ENCODE measurements at places on chromosomes 3 and 15.

- no peaks in the 10 kb centered on the region for H3K27me3 ChIP-seq
- no peaks in the 10 kb centered on the region for H3K4me1 ChIP-seq
- no peaks in the 10 kb centered on the region for H3K36me3 ChIP-seq
- no peak overlapping the region for H3K4me3 ChIP-seq
- DNase-seq: no peak
Measured at GRCh38 chr15:59376733-59377132, 4.1 kb upstream of the MYO1E start.

DNA sequence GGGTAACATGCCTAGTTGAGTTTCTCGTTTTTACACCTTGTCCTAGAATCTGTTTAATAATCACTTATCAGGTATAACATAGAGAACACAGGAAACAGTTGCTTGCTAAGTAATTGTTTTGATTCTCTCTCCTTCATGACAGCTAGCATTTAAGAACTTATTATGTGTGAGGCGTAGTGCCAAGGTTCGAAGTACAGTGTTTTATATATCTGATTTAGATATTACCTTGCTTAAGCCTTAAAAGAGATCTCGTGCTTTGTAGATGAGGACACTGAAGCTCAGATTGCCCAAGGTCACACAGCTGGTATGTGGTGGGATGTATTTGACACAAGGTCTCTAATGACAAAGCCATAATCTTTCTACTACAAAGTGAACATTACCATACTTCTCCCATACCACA is 29.0 kb upstream of the IFT57 start:
- H3K27ac ChIP-seq: no peak overlapping the region
- DNase-seq: no peak
- no peaks in the 10 kb centered on the region for H3K27me3 ChIP-seq
- H3K36me3 ChIP-seq: no peaks in the 10 kb centered on the region
- no peak overlapping the region for H3K4me3 ChIP-seq
- H3K4me1 ChIP-seq: no peaks in the 10 kb centered on the region

DNA sequence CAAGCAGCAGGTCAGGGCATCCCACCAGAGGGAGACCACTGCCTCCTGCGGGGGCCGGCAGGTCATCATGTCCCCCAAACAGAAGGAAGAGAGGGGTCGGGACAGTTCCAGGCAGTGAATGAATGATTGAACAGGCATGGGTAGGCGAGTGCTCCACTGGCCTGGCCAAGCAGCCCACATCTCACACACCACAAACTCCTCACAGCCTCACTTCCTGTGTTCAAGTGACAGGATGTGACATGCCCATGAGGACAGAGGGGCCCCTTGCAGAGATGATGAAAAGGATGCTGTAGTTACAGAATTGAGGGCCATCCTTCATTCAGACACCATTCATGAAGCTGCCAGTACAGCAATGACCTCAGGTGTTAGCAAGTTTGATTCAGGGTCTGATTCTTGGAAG is 3.7 kb downstream of the IQSEC1 start:
- no peak overlapping the region for H3K27ac ChIP-seq
- H3K36me3 ChIP-seq: no peaks in the 10 kb centered on the region
- H3K27me3 ChIP-seq: peaks cover 13% of the 10 kb centered on the region
- DNase-seq: no peak

DNA sequence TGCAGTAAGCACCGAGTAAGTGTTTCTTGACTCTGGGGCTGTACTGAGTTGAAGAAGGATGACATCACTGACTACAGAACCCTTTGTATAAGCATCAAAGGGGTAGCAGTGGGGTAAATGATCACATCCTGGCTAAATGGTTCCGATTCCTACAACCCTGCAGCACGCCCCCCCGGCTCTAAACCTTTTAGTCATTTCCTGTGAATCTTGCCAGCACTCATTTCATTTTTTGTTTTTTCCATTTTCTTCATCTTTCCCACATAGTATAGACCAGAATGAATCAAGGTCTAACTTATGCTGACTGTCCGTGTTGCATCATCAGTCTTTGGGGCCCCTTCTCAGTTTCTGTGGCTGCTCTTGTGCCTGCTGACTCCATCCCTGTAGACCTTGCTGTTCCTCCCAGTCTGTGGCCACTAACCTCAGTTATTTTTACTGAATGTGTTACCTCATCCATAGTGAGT is 383.1 kb upstream of the TPRG1 start:
- peak; percentile 98 for DNase-seq
- H3K4me1 ChIP-seq: peaks cover 20% of the 10 kb centered on the region
- H3K4me3 ChIP-seq: peak overlapping the region; percentile 22
- H3K27me3 ChIP-seq: no peaks in the 10 kb centered on the region
